ENCODE measurements at places on chromosomes 7 and 10.

DNA sequence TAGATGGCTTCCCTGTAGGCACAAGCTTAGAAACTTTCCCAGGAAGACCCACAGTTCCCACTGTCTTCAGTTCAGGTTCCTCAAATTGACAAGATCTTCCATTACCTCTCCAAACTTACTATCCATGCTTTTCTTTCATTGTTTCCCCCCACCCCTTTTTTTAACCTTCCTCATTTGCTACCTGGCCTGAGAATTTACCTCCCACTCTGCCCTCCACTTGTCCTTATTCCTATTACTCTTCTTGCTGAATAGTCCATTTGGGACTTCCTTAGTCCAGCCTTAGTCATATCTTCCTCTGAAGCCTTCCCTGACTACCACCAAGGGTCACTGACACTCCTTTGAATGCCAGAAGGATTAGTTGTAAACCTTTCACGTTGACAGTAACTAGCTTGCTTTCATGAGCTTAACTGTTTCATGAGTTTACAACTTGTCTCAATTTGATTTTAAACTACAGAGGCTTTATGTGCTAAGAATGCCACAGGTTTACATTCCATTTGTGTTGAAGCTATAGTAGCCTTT lies 1.2 kb upstream of the CALU start:
- DNase-seq, result no peak

- no peak for DNase-seq
Measured at GRCh38 chr10:27433976-27434375, 70.1 kb upstream of the RAB18 start.

- DNase-seq, result no peak
Measured at GRCh38 chr10:101217450-101218281, 11.6 kb downstream of the LBX1 start.

- no peak for DNase-seq
Measured at GRCh38 chr7:80505900-80506500, 5.9 kb downstream of the GNAT3 start.

- DNase-seq, result no peak
Measured at GRCh38 chr7:18708204-18708603, 212.7 kb downstream of the HDAC9 start.

- no peak for DNase-seq
Measured at GRCh38 chr7:45863715-45864114, 9.2 kb downstream of the CCDC201 start.

DNA sequence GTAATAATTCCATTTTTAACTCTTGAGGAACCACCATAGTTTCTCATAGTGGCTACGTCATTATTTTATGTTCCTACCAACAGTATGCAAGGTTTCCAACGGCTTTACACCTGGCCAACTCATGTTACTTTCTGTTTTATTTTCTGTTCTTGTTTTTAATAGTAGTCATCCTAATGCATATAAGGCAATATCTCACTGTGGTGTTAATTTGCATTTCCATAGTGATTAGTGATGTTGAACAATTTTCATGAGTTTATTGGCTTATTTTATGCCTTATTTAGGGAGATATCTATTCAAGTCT lies 465.5 kb upstream of the KLF6 start:
- DNase-seq, result no peak

GRCh38 chr7:7054252-7054830 lies 128.0 kb upstream of the C1GALT1 start:
- DNase-seq, result no peak

DNA sequence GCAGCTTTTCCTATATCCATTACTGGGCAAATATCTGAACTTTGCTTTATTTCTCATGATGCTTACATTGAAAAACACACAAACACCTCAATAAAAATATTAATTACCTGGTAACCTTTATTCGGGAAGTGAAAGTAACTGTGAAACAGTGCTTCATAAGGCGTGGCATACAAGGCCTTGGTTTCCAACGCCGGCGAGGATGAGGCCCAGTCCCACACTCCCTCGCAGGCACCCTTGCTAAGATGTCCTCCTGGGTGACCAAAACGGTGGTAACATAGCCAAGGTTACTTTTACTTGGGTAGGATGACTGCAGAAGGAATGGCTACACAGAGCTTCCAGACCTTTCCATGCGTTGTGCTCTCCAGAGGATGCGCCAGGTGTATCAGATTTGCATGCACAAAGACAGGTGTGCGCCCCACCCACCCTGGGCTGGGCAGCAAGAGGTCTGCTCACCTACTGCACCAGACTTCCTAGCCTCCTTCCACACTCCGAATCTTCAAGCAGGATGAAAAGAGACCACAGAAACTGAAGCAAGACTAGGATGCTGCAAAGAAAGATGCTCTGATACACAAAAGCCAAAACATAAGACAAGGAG lies 13.3 kb upstream of the DAGLB start:
- no peak for DNase-seq

GRCh38 chr7:19674266-19674960 lies 34.4 kb downstream of the POLR1F start:
- no peak for DNase-seq

GRCh38 chr10:117405730-117406129 lies 30.5 kb upstream of the PDZD8 start:
- no peak for DNase-seq

- DNase-seq, result no peak
Measured at GRCh38 chr7:80088705-80089104, 45.9 kb upstream of the GNAI1 start.

DNA sequence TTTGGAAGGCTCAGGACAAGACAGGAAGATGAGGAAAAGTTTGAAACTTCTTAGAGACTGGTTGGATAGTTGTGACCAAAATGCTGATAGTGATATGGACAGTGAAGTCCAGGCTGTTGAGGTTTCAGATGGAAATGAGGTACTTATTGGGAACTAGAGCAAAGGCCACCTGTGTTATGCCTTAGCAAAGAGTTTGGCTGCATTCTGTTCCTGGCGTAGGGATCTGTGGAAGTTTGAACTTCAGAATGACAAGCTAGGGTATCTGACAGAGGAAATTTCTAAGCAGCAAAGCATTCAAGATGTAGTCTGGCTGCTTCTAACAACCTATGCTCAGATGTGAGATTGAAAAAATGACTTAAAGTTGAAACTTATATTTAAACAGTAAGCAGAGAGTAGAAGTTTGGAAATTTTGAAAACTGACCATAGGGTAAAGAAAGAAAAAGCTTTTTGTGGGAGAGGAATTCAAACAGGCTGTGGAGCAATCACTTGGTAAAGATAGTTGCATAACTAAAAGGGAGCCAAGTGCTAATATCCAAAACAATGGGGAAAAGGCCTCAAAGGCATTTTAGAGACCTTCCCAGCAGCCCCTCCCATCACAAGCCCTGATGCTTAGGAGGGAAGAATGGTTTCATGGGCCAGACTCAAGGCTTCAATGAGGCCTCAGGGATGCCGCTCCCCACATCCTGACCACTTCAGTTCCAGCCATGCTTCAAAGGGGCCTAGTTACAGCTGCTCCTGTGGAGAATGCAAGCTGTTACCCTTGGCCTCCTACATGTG lies 415.1 kb downstream of the INHBA start:
- no peak for DNase-seq

- no peak for DNase-seq
Measured at GRCh38 chr7:117164620-117165019, 158.2 kb downstream of the WNT2 start.

- DNase-seq, result no peak
Measured at GRCh38 chr10:94353336-94353735, 9.4 kb downstream of the NOC3L start.

- DNase-seq, result no peak
Measured at GRCh38 chr10:97411406-97411805, 10.3 kb upstream of the RRP12 start.

- no peak for DNase-seq
Measured at GRCh38 chr10:113045147-113046055, 95.4 kb downstream of the TCF7L2 start.

DNA sequence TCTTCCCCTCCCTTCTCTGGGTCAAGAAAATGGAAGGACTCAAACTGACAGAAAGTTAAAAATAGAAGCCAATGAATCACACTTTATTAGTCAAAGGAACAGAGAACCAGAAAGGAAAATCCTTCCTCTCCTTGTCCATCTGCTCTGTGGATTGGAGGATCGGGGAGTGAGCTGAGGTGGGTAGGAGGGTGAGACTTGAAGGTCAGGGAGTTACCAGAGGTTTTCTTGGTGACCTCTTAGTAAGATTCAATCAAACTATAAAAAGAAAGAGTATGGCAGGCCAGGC lies 12.2 kb downstream of the TLX1 start:
- no peak for DNase-seq

GRCh38 chr10:23148214-23148613 lies 43.9 kb upstream of the PTF1A start:
- DNase-seq, result no peak

DNA sequence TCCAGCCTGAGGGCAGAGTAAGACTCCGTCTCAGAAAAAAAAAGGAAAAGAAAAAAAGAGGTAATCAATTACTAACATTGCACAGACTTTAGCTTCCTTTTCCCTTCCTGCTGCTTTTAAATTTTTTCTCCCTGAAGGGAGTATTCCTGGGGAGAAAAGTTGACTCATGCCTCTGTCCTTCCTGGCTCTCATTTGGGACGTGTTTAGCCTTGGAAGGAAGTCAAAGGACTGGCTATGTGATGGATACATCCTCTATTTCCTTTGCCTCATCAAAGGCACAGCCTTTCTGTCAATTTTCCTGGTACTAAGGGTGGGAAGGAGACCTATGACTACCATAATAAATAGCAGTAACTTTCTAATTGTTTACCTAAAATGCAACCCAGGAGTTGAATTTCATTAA lies 77.6 kb downstream of the ITGA8 start:
- DNase-seq, result no peak

- no peak for DNase-seq
Measured at GRCh38 chr7:30249986-30250774, 34.2 kb upstream of the ZNRF2 start.

GRCh38 chr10:110209454-110209925 lies 2.1 kb downstream of the MXI1 start:
- peak; percentile 81 for DNase-seq

DNA sequence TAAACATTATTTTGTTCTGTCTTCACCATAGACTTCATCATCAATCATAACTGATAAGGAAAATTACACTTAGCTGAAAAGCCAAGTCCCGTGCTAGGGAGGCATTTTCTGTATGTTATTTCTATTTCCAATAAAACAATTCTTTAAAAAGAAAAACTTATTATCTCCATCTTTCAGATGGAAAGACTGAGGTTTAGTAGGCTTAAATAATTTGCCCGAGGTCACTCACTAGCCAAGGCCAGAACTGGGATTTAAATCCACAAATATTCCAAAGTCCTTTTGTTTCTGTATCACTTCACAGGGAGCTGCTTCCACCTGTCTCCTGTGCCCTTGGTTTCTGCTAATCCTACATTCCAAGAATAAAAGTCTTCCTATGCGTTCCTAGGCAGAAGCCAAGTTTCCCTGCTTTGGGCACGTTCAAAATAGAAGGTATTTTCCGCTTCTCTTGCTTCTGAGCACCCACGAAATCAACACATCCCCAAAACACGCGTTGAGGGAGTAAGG lies 732 bp downstream of the CPVL start:
- no peak for DNase-seq

- no peak for DNase-seq
Measured at GRCh38 chr7:104805449-104806317, 208.3 kb upstream of the KMT2E start.

DNA sequence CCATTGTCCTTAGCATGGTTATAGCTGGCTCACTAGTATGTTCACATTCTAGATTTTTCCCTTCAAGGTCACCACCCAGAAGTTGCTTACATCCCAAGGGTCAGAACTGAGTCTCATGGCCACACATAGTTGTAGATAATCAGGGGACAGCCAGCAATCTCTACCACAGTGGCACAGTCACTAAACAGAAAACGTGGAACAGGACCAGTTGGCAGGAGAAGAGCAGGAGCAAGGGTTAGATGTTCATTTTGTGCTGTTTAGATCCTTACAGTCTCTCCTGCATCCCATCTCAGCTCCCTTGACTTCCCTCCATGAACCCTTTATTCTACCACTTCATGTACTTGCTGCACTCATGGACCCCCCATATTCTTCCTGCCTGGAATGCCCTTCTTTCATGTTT lies 73.9 kb downstream of the LRMDA start:
- no peak for DNase-seq

DNA sequence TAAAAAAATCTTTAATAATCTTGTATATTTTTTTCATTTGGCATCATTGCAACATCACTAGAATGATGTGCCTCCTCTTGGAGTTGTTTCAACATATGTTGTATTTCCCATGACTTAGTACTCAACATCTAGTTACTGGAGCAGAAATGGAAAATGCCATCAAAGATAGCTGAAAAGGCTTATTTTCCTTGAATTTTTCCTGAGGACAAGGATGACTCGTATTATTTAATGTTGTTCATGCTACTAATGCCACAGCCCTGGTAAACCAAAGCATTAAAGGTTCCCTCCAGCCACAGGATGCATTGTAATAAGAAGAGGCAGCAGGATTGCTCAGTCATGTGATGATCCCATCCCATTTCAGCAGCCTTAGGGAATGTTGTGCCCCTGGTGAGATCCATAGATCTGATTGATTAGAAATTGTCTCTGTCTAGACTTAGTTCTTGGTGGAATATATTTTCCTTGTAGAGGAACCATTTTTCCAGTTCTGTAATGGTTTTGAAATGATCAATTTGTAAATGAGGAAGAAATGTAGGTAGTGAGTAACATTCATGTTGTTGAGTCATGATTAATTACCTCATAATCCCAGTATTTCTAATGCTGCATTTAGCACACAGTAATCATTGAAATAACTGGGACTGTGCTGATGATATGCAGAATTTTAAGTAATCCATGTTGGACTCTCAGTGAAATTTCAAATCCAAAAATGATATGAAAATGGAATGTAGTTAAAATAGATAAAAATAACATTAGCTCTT lies 91.3 kb upstream of the SMIM30 start:
- no peak for DNase-seq

GRCh38 chr7:13860734-13861133 lies 128.7 kb downstream of the ETV1 start:
- no peak for DNase-seq

- no peak for DNase-seq
Measured at GRCh38 chr10:3898821-3899220, 113.8 kb upstream of the KLF6 start.

GRCh38 chr7:114048386-114049235 lies 129.8 kb upstream of the PPP1R3A start:
- no peak for DNase-seq

DNA sequence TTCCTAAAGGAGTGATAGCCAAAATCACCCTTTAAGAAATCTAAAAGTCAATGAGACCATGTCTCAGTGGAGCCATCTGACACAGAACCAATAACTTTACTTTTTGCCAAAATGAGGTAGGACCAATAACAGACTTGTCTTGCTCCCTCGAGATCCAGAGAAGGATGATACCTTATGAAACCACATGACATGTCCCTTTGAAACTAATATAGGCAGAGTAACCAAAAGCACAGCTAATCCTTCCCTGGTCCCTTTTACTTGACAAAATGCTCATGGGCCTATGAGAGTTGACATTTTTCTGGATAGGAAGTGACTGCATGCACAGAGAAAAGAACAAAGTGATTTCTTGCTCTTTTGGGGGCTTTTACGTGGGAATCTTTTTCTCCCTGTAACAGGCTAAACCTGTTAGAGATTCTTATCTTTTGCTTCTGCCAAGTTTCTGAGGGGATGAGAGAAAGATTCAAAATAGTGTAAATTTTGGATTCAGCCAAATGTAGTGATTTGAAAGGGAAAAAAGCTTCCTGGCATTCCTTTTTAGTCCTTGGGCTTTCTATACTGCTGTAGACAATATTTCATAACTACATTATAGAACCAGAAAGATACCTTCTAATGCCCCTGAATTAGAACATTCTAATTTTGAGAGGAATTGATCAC lies 87.6 kb downstream of the ARMH3 start:
- DNase-seq, result no peak

- no peak for DNase-seq
Measured at GRCh38 chr7:87596136-87596535, 4.5 kb downstream of the ABCB1 start.

- no peak for DNase-seq
Measured at GRCh38 chr7:113921363-113921762, 2.6 kb upstream of the PPP1R3A start.

Measured in CD4-positive, alpha-beta T cell (primary cell).